Hematopoietic multipotent progenitor cell treated with erythropoietin and hydrocortisone succinate and interleukin-3 and kit ligand, for 6 days (in vitro differentiated cells): ENCODE measurements at places on chromosomes 5 and 9.

GRCh38 chr5:93120771-93121170 lies 460.2 kb downstream of the NR2F1-AS1 start:
- DNase-seq = no peak

DNA sequence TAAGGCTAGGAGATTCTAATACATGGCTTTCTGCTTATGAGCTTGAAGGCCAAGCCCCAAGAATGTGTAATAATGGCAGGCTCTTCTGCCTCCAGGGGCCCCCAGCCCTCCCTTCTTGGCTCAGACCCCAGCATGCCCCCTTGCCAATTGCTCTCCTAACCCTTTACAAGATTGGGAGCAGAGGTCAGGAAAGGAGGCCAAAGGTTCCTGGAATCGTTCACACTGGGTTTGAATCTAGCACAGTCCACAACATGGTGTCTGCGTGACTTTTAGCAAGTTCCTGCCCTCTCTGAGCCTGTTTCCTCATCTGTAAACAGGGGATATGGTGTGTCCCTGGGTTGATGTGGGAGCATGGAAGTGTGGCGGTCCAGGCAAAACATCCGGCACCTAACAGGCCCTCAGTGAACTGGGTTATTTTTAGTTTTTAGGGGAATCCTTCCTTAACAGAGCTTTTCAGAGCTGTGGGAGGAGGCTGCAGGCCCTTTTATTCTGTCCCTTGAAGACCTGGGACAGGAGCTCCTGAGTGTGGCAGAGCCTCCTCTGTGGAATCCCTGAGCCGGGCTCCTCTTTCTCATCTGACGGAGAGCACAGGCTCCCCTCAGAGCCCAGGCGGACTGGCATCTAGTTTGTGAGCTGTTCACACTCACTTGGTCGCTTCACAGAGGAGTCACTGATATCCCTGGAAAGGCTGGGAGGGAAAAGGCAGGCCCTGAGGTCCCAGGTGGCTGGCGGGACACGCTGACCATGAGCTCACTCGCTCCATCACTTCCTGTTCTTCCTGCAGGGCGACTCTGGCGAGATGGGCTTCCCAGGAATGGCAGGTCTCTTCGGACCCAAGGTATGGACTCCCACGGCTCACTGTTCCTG lies 23.4 kb upstream of the ORM1 start:
- DNase-seq = no peak

GRCh38 chr5:141392429-141393198 lies at the start of gene PCDHGA8:
TSS of gene PCDHGA8 (plus strand) at chr5:141392633. CDS start at chr5:141392814, 181 bp downstream.
- DNase-seq = no peak

GRCh38 chr9:91033797-91034196 lies 232.2 kb downstream of the SYK start:
- DNase-seq = peak; percentile 45

DNA sequence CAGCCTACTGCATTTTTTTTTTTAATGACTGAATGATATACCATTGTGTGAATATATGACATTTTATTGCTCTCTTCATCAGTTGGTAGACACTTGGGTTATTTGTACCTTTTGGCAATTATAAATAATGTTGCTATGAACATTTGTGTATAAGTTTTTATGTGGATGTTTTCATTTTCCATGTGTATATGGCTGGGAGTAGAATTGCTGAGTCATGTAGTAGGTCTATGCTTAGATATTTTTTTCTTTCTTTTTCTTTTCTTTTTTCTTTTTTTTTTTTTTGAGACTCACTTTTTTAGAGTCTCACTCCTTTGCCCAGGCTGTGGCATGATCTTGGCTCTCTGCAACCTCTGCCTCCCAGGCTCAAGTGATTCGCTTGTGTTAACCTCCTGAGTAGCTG lies 32.9 kb upstream of the FAM120AOS start:
- peak; percentile 37 for DNase-seq
